ENCODE measurements at places on chromosomes 5 and 9.

- peak; percentile 33 for DNase-seq
Measured at GRCh38 chr5:139637438-139638089, 10.6 kb upstream of the CXXC5 start.

DNA sequence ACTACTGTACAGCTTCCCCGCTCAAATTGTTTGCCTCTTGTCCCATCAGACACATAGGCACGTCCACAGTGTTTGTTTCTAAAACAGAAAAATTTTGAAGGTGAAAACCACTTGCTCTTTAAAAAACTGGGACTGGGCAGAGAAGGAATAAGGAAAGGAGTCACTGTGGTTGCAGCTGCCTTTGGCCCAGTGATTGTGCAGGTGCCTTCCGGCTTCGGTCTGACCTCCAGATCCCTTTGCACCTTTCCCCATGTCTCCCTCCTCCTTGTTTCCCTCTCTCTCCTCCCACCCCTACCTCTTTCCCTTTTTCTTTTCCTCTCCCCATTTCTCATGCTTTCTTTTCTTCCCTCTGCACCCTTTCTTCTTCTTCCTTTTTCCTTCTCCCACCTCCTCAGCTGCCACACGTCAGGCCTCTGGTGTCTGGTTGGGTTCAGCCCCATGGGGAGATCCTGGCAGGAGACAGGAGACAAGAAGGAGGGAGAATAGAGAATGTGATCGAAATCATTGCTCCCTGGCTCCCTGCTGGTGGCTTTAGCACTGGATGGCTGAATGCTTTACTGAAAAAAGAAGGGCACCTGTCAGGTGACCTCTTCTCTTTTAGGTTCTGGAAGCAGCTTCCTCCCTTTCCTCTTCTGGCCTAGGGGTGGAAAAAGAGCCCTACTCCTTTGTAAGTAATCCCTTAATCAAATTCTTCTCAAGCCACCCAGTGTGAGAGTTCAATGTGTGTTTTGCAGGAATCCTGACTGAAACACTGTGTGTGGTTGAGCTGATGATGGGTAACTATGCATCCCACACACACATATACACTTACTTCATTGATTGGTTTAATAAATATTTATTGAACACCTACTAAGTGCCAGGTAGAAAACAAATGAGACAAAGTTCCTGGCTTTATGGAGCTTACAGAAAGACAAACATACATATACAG is 267.3 kb downstream of the MAST4 start:
- no peak for DNase-seq

GRCh38 chr9:76859860-76860259 is 46.1 kb downstream of the PRUNE2 start:
- DNase-seq: no peak

DNA sequence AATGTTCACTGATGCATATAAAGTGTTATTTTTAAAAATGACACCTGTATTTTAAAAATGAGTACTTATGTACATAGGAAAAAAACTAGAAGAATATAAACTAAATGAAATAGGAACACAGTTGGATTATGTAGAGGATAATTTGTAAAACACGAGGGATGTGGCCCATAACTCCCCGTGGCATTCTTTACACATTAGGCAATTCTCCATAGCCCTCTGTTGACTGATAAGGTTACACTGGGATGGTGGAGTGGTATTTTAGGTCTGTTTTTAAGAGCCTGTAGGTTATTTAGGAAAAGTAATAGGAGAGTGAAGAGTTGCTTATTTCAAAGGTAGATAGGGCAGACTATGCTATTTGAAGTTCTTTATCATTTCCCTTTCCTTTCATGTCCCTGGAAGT is 1.8 kb downstream of the CAVIN4 start:
- no peak for DNase-seq

DNA sequence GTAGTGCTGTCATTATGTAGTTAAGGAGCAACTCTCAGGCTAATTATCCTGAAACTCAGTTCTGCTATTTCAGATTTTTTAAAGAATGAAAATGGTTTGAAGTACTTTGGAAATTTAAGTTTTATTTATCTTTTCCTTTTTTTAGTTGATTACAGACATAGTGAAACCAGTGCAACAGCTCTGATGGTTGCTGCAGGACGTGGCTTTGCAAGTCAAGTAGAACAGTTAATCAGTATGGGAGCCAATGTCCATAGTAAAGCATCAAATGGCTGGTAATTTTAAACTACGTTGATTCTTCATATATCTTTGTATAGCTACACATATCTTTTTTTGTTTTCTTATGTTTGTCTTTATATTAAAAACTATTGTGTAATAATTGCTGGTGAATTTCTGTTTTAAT is 34.9 kb downstream of the YTHDC2 start:
- DNase-seq: no peak

GRCh38 chr9:132946631-132947295 is 2.3 kb upstream of the TSC1 start:
- DNase-seq: no peak

- DNase-seq: no peak
Measured at GRCh38 chr9:130181678-130182380, 9.6 kb downstream of the NCS1 start.

- DNase-seq: no peak
Measured at GRCh38 chr5:113489299-113489698, 1.0 kb upstream of the MCC start.

- no peak for DNase-seq
Measured at GRCh38 chr5:40791715-40792139, 6.4 kb downstream of the PRKAA1 start.

- DNase-seq: no peak
Measured at GRCh38 chr9:95250462-95251221, 66.9 kb downstream of the FANCC start.

- no peak for DNase-seq
Measured at GRCh38 chr5:179262126-179262920, 82.9 kb downstream of the ADAMTS2 start.

GRCh38 chr5:116746668-116747067 is 172.0 kb upstream of the SEMA6A start:
- no peak for DNase-seq

- no peak for DNase-seq
Measured at GRCh38 chr5:82105457-82105856, 133.6 kb downstream of the ATG10 start.

DNA sequence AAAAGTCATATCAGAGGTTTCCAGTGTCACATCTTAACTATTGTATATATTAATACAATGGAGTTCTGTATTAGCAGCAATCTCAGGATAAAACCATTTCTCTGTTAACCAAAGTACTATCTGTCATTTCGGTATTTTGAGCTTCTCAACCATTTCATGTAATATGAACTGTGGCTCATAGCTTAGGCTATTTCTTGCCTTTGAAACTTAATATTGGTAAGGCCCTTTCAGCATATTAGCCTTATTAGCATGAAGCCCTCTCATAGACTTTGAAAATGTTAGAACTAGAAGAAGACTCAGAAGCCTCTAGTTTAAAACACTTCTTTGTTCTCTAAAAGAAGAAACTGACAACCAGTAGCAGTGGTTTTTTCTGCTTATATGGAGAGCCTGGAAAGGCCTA is 731 bp downstream of the CAVIN4 start:
- no peak for DNase-seq

GRCh38 chr5:10493884-10494283 is 52.2 kb downstream of the ROPN1L start:
- no peak for DNase-seq

GRCh38 chr5:55868846-55869245 is 17.7 kb downstream of the IL31RA start:
- DNase-seq: peak; percentile 5

GRCh38 chr5:82586661-82587310 is 308.6 kb upstream of the RPS23 start:
- DNase-seq: no peak

GRCh38 chr5:168713051-168713450 is 133.9 kb upstream of the PANK3 start:
- DNase-seq: no peak

DNA sequence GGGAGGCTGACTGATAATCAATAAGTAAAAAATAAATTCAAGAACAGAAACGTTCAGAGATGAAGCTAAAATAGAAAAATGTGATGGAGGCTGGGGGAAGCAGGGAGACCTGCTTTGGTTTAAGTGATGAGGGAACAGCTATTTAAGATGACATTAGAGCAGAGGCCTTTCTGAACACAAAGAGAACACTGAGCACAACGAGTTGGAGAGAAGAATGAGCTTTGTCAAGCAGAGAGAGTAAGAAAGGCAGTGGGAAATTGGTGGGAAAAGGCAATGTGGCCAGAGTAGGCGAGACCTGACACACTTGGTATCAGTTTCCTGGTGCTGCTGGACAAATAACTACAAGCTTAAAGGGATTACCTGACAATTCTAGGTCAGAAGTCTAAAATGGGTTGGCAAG is 20.0 kb downstream of the AUH start:
- no peak for DNase-seq

- DNase-seq: no peak
Measured at GRCh38 chr5:2193142-2193541, 310.4 kb upstream of the IRX4 start.

GRCh38 chr5:151228986-151229385 is 5.1 kb upstream of the CCDC69 start:
- DNase-seq: no peak

GRCh38 chr5:66741394-66741793 is 145.2 kb downstream of the MAST4 start:
- no peak for DNase-seq

- DNase-seq: no peak
Measured at GRCh38 chr5:30957591-30957990, 235.9 kb upstream of the CDH6 start.

GRCh38 chr5:153066281-153066680 is 424.2 kb upstream of the GRIA1 start:
- DNase-seq: no peak

DNA sequence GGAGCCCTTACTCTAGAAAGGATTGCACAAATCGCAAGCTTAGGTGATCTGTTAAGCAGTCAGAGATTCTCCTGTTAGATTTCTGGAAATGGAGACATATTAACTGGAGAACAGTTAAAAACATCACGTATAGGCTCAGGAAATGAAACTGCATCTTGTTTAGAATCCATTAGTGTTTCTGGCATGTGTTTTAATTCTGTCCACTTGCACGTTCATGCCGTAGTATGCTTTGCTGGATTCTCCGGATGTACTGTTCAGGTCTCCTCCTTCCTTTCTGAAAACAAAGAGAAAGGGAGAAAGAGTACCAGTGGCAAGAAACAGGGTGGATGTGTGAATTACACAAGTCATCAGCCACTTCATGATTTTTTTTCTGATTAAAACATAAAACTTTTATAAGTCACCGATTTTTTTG is 2.5 kb upstream of the RGMB start:
- no peak for DNase-seq

DNA sequence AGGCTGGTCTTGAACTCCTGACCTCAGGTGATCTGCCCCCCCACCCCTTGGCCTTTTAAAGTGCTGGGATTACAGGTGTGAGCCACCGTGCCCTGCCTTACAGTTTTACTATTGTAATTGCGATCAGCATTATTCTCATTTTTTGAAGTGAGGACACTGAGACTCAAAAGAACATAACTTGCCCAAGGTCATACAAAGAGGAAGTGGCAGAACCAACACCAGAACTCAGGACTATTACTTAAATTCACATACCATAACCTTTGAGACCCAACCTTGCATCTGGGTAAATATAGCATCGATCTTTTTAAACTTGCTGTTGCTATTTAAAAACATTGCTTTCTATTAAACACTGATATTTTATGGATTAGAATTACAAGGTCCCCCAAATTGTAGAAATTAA is 54.2 kb downstream of the FOXI1 start:
- no peak for DNase-seq

GRCh38 chr9:133995012-133995896 is 3.1 kb upstream of the VAV2 start:
- DNase-seq: no peak

DNA sequence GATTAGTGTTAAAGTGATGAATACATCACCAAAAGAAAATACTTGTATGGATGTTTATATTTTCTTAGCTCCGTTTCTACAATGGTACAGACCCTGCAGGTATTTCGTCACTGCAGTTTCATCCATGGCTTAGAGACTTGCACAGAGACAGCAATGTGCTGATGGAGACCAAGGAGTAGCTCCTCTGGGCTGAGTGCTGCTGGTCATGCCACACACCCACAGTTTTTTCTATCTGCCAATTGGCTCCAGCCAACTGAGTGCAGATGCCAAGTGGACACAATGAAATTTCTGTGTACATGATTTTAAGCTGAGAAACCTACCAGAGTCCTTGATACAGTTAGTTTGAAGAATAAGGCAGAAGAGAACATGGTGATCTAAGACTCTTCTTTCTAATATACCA is 145.9 kb upstream of the ADCY2 start:
- DNase-seq: no peak

- DNase-seq: no peak
Measured at GRCh38 chr9:6959270-6960000, 201.7 kb downstream of the KDM4C start.

GRCh38 chr5:110784901-110785300 is 46.1 kb downstream of the SLC25A46 start:
- no peak for DNase-seq

DNA sequence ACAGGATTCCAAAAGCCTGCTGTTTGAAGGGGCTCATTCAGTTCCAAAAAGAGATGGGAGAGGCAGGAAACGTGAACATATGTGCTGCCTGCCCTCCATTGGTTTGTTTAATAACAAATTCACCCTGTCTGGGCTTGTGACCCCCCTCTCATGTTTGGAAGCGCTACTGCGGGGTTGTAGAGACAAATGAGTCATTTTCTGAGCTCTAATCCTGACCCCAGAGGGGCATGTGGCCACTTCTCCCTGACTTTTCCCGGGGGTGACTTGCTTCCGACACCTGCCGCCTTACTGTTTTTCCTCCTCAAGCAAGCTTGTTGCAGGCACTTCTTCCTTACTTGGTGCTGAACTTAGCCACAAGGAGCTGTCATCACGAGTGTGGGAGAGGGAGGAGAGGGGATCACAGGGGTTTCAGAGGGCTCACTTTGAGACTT is 75.9 kb downstream of the LMNB1 start:
- DNase-seq: no peak
